ENCODE measurements at places on chromosomes 11 and 22.

GRCh38 chr22:27183474-27183873 lies 526.1 kb downstream of the MIAT start:
- DNase-seq = no peak

DNA sequence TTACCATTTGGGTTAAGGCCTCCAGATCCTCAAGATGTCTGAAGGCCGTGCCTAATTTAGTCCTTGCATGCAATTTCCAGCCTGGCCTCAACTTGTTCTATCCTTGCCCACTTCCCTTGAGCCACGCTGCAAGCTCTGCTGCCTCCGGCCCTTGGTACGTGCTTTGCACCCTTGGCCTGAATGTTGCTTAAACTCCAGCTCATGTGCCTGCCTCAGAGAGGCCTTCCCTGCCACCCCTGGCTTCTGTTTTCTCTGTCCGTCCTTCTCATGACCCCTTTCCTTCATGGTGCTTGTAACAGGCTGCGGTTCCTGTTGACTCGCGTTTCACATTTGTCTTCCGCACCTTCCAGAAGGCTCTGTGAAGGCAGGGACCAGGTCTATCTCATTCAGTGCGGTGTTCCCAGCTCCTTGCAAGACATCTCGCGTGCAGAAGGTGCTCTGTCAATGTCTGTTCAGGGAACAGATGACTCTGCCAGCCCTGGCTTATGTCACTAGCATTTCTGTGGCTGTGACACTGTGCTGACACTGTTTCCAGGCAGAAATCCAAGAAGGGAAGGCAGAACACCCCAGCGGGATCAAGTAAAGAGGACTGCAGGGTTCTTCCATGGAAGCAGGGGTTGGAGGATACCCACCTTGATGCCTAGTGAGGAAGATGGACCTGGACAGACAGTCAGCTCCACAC lies 61.8 kb downstream of the FBLN1 start:
- DNase-seq = no peak

DNA sequence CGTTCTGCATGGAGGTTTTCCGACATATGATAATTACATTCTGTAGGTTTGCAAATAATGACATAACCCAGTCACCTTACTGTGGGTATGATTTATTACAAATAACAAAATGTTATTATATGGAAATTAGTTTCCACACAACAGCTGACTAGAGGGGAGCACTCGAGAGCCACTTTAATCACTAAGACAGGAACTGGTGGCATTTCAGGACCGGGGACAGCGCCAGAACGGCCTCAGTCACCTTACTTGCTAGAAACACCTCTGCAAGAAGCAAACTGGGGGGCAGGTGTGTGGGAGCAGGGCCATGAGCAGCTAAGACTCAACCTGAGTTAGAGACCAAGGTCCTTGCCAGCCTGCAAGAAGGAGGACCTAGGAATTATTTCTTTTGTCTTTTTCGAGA lies 199.9 kb downstream of the DSCAML1 start:
- DNase-seq = peak; percentile 33

GRCh38 chr11:128456566-128457268 lies 130.6 kb downstream of the ETS1 start:
- no peak for DNase-seq

DNA sequence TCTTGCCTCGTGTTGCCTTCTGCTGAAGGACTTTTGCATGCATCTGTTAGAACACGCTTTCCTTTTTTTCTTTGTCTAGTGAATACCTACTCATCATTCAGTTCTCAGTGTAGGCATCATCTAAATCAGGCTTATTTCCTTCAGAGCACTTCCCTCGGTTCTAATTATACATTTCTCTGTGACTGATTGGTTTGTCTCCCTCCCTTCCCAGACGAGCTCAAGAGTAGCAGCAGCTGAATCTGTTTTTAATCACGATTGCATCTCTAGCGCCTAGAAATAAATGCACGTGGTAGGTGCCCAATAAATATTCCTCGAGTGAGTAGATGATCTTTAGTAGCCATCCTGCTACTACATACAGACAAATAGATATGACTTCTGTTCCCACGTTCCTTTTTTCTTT lies 6.3 kb downstream of the CEP164 start:
- no peak for DNase-seq

- no peak for DNase-seq
Observed at GRCh38 chr22:19615867-19616581, 91.8 kb upstream of the CLDN5 start.

DNA sequence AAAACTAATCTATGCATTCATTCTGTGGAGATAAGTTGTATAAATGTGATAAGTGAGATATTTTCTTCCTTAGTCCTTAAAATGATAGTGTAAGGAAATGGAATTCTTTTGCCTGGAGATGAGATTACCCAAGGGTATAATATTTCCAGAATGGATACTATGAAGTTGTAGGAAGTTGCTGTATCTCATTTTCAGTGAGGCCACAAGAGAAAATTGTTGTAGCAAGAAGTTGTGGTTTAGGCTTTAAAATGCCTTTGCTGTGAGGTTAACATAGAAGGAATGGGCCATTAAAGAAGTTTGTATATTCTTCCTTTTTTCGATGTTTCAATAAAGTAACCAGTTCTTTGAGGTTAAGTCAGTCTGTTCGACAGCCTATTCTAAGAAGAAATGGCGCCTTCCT lies 50.7 kb upstream of the LIN7C start:
- no peak for DNase-seq

- no peak for DNase-seq
Observed at GRCh38 chr11:8228231-8228630, 35.4 kb downstream of the LMO1 start.

DNA sequence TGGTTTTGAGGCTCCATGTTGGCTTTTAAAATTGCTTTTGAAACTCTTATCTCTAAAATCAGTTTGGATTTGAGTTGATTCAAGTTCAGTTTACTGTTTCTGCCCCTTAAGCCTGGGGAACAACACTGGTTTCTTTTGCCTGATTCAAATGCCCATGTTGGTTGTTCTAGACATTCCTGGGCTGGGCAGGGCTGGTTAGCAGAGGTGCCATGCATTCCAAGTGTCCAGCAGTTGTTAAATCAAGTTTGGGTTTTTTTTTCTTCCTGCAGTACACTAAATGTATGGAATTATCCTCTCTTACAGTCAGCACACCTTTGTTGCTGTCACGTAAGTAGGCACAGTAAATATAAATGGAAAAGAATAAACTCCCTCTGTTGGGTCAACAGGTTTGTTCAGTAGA lies 67.2 kb upstream of the MTMR2 start:
- no peak for DNase-seq

DNA sequence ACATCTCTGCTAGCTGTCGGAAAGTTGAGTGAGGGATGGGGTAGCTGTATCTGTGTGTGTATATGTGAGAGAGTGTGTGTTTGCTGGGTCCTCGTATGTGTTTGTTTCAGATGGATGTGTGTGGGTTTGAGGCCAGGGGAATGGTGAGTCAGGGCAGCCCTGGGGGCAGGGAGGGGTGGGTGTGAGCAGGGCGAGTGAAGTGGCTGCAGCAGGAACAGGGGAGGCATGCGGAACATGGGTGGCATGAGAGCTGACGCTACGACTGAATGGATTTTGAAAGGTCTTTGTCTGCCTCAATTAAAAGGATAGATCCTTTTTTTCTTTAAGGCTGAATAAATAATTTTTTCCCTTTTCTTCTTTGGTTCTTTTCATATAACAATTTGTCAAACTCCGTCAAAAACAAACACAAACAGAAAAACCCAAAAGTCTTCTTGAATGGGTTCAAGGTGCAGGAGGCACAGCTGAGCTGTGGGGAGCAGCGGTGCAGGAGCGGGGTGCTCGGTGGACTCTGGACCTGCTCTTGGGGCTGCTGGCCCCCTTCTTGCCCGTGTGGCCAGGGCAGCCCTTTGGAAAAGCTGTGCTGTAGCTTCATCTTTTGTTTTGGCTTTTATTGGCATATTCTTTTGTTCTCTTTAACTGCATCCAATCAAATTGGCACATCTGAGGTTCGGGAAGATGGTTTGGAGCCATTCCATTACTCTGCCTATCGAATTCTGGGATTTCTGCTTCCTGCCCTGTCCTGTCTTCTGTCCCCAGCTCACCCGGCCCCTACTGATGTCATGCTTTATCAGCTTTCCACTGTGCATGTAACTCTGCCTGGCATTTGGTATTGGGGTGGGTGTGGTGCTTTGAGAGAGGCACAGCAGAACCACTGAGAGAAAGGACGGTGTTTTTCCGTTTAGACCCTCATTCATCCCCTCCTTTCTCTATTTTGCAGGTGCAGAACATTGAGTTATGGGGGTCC lies 80.1 kb downstream of the ADAMTS15 start:
- DNase-seq = no peak

GRCh38 chr11:101498891-101499290 lies 84.9 kb downstream of the TRPC6 start:
- no peak for DNase-seq

GRCh38 chr22:23138584-23139435 lies 3.0 kb downstream of the RSPH14 start:
- no peak for DNase-seq

GRCh38 chr11:203056-203944 lies 3.9 kb downstream of the BET1L start:
- no peak for DNase-seq

DNA sequence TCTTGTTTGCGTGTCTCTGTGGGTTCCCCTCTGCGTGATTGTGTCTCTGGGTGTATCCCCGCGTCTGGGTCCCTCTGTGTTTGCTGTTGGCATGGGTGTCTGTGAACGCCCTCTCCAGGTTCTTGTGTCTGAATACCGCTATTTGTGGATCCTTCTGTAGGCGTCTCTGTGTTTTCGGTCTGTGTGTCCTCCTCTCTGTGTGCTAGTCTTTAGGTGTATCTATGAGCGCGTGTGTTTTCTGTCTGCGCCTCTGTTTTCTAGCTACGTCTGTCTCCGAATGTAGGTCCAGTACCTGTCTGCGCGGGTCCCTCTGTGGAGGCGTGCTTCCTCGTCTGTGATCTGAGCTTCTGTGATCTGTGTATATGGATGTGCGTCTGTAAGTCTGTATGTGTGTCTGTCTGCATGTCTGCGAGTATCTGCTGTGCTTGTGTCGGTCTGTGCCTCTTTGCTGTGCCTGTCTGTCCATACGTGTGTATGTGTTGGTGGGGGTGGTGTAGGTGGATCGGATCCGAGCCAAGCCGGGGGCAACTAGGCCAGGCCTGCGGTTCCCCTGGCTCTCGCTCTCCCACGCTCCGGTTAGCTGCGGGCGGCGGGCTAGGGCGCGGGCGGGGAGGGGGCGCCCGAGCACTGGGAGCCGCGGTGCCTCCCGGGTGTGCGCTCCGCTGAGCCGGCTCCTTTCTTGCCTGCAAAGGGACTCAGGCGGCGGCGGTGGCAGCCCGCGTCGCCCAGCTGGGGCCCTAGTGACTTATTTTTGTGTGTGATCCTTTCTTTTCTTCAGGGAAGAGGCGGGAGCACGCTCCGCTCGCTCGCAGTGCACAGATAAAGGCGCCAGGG lies 105.3 kb upstream of the E2F8 start:
- no peak for DNase-seq

DNA sequence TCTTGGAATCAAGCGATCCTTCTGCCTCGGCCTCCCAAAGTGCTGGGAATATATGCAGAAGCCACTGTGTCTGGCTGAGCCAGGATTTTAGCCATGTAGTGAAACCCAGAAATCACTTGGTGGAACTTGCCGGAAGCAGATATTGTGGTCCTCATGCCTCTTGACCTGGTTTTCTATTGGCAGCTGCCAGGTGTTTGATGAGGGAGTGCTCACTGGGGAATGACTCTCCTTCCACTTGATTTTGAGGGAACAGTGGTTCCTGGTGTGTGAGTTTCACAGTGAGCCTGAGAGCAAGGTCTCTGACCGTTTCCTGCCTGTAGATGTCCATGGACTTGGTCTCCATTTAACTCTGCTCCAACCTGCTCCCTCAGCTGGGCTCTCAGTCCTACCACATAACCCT lies 34.7 kb upstream of the ELF5 start:
- no peak for DNase-seq

GRCh38 chr11:68524681-68525080 lies 64.1 kb downstream of the PPP6R3 start:
- DNase-seq = no peak

DNA sequence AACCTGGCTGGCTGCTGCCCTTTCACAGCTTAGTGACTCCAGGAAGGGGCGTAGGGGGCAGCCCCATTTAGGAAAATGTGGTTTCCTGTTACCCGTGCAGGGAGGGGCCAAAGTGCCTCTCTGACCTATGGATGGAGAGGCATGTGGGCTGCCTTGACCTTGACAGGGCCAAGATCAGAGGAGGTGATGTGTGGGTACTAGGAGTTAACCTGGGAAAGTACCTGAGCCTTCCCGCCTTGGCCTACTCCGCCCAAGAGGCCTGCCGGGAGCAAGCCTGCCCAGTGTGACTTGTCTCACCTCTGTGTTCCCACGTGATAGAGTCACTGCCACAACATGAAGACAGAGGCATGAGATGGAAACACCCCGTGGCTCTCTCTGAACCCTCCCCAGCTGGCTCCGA lies 33.4 kb downstream of the GRAMD4 start:
- DNase-seq = no peak

DNA sequence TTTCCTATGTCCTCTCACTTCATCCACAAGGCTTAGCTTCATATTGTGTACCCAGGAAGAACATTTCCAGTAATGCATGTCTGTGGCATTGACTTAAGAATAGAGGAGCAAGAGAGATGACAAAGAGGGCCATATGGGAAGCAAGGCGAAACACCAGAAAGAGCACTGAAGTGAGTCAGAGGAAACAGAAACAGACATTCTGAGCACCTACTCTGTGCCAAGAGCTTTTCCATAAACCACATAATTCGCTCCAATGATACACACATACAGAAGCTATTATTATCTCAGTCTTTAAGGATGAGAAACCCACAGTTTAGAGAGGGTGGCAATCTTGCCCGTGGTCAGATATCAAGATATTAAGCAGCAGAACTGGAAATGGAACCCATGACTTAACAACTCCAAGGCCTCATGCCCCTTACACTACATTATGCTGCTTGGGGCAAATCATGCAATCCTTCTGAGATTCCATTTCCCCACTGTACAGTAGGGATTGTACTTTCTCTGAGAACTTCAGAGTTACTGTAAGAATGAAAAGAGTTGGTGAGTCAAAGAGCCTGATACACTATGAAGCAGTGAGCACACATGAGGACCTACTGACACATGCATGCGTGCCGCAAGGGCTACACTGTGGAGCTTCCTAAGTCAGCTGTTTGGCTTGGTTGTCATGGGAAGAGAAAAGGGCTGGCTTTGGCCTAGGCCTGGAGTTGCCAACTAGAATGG lies 126.6 kb downstream of the KCNC1 start:
- DNase-seq = no peak

GRCh38 chr22:29340566-29340965 lies 25.1 kb upstream of the RASL10A start:
- DNase-seq = no peak

DNA sequence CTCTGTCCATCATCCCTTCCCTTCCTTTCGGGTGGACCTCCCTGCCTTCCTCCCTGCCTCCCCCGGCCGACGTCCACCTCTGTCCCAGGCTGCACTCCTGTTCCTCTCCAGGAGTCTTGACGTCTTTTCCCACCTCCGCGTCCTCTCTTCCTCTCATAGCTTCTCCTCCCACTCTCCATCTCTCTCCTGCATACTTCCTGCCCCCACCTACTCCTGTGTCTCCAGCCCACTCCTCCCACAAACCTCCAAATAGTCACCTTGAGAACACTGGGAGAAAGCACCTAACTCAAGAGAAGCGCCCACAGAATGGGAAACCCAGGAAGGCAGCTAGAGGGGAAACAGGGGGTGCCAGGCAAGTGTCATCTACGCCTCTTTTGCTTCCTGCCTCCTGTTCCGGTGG lies 60.8 kb downstream of the PDE2A start:
- DNase-seq = no peak
